Stimulated activated CD4-positive, alpha-beta T cell treated with anti-CD3 and anti-CD28 coated beads, TNF-alpha, amount 100 ng/mL, for 1 hour (primary cell): ENCODE measurements at places on chromosomes 2 and 18.

DNA sequence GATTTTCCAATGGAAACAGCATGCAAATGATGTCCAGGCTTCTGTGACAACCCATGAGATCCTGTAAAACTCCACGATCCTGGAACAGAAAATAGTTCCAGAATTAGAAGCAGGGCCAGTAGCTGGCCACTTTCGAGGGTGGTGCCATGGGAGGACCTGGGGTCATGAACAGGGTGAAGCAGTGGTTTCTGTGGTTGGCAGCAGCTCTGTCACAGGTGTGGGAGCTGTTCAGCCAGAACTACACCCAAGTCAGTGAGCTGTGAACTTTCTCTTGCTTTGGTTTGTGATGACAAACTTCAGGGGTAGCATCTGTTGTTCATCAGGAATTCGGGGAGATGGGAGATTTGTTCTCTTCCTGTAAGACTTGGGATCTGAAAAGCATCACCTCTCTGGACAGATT is 314.4 kb upstream of the NT5C1B start:
- no peak for DNase-seq

- DNase-seq: no peak
Observed at GRCh38 chr18:23936381-23936958, 78.1 kb upstream of the TTC39C start.

DNA sequence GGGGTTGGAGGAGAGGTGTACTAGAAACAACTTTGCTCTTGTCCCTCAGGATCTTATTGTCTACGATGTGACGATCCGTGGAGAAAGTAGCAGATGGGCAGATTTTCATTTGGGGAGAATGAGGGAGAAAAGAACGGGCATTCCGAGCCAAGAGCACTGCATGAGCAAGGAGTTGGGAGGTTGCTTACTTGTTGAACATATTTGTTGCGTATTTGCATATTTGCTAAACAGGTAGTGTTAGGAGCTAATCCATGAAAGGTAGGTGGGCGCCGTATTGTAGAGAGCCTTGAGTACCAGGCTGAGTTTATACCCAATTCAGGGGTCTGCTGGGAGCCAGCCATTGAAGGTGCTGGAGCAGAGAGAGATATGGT is 490 bp downstream of the BCS1L start:
- no peak for DNase-seq

GRCh38 chr2:66127061-66127460 is 307.9 kb upstream of the MEIS1 start:
- no peak for DNase-seq

DNA sequence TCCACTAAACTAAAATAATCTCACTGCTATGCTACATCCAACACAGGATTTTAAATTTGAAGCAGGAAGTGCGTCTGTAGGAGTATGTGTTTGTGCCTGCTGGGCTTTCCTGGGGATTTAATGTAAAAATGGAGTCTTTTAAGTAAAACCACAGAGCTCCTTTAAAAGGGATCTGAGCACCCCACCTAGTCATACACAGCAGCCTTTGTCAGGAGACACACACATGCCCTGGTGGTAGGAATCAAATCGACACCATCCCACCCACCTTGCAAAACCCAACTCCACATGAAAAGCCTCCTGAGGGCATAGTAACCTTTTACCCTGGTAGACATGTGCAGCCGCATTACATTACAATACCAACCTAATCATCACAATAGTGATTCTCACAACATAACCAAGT is 29.1 kb downstream of the UXS1 start:
- DNase-seq: no peak

DNA sequence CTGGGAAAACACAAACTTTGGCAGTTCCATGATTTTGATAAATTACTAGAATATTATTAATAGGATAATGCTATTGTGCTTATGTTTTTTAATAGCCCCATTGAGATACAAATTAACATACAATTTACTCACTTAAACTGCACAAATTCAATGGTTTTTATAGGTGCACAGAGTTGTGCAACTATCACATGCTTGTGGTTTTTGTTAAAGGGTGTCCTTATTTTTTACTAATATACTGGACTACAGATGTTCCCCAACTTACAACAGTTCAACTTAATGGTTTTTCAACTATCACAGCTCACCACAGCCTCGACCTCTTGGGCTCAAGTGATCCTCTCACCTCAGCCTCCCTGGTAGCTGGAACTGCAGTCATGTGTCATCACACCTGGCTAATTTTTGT is 76.6 kb downstream of the OSBPL1A start:
- DNase-seq: no peak

DNA sequence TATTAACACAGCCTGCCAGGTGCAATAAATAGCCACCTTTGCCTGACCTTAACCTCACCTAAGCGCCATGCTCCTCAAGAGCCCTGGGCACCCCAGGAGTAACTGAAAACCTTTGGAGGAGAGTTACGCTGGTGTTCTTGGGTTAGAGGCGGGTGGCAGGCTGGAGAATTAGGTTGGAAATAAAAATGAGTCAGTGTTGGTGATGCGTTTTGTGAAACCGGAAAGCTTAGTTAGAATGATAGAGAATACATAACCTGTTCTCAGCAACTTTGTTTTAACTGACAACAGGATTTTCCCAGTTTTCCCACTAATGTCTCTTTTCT is 17.0 kb downstream of the LRRFIP1 start:
- DNase-seq: no peak

DNA sequence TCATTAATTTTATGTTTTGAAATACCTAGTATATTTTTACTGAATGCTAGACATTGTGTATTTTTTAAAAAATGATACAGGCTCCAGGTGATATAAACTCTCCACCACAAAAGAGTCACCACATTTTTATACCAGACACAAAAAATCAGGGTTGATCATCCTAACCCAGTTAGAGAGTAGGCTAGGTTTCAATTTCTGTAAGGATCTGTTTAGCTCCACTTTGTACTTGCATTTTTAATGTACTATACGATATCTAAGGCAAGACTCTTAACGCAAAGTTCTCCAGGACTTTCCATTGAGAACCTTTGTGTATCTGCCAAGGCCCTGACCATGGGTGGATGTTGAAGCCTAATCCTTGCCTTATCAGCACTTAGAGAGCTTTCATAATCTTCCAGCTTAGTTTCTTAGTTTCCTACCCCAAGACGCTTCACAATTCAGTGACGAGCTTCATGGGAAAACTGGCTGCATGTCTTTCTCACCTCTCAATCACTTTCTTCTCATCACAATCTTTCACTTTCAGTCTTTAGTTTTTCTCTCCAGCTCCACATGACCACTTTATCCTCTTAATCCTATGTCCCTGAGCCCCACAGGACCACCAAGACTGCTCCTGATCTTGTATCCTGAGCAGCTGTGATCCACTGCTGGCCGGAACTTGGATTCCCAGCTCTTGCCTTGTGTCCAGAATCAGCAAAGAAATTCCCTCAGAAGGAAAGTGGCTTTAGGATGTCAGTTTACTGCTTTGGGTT is 635.8 kb downstream of the RNF144A start:
- no peak for DNase-seq

DNA sequence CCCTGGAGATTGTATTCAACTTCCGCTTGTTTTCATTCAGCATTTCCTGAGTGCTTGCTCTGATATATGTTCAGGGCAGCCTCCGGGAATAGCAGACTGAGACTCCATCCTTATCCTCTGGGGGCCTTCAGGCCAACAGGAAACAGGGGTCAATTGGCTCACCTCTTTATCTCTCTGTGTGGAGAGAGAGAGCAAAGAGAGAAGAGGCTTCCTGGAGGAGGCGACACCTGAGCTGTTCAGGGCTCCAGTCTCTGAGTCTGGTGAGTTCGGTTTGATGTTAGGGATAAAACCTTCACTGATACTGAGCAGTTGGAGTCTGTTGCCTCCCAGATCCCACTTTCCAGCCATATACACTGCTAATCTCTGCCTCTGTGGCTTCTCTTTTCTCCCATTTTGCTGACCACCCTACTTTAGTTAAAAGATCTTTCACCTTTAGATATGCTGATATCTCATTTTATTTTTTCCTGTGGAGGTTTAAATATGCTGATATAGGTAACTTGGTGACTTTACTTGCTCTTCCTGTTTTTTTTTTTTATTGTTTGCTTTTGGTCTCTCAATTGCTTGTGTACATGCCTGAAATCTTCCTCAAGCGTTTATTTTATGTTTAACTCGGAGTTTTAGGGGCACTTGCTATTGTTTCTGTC is 56.9 kb downstream of the KCNS3 start:
- no peak for DNase-seq

DNA sequence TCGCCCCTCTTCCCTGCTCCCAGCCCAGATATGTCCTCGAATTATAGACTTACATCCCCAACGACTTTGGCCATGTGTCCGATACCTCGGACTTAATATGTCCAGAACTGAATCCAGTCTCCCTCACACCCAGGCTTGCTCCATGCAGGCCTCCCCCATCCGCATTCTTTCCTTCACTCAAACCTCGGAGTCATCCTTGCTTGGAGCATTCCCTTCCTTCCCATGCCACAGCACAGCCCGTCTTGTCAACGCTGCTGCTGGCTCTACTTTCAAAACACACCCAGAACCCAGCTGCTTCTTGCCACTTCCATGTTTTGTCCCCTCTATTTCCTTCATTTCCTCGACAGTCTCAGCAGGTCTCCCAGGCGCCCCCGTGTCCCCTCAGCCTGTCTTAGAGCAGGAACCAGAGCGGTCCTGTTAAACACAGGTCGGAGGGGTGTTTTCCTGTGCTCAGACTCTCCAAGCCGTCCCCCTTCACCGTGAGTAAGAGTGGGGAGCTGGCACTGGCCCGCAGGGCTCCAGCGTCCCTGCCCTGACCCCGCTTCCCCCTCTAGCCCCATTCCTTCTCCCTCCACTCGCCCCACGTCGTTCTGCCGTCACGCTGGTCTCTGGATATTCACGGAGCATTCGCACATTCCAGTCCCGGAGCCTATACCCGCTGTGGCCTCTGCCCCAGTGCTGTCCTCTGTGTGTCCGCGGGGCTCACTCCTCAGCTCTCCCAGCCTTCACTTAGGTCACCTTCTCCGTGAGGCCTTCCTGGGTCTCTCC is 54.4 kb downstream of the VAPA start:
- DNase-seq: no peak

DNA sequence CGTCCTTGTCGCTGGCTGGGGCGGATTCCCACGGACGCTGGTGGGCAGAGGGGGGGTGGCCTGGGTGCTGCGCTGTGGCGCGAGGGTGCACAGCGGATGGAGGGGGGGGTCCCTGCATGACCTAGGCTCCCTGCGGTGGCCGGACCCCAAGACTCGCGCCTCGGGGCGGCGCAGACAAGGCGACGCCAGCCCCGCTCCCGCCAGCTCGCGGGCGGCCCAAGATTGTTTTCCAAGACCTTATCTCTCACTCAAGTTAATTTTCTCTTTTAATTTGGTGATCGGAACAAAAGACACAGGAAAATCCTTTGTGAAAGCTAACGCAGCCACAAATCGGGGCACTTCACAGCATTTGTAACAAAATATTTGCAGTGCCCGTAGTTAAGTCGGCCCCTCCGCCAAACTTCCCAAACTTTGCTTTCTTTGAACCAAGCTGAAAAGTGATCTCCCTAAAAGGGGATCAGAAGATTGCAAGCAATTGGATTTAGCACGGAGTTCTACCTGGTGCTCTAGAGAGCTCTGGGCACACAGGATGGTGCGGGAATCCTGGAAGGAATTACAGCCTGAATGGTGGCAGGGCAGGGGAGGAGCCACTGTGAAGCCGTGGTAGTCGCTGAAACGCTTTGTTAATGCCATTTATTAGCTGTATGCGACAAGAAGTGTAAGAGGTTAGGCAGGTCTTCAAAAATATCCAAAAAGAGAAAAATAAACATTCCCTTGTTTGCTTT is 4.8 kb upstream of the ID2 start:
- no peak for DNase-seq

GRCh38 chr18:43642727-43643330 is 365.5 kb upstream of the SYT4 start:
- DNase-seq: no peak

DNA sequence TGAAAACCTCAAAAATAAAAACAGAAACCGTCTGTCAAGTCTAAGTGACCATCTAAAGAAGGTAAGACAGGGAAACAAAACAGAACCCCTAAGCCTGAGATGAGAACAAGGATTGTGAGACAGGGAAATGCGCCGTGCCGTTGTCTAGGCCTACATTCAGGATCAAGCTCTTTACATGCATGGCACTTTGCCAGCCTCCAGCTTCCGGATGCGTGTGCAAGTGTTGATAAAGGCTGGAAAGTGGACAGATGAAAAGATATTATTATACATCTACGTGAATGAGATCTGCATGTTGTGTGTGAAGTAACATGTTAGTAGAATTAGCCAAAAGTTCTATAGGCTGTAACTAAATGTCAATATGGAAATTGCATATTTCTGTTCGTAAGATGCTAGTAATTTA is 28.6 kb upstream of the TMEM87B start:
- DNase-seq: no peak

DNA sequence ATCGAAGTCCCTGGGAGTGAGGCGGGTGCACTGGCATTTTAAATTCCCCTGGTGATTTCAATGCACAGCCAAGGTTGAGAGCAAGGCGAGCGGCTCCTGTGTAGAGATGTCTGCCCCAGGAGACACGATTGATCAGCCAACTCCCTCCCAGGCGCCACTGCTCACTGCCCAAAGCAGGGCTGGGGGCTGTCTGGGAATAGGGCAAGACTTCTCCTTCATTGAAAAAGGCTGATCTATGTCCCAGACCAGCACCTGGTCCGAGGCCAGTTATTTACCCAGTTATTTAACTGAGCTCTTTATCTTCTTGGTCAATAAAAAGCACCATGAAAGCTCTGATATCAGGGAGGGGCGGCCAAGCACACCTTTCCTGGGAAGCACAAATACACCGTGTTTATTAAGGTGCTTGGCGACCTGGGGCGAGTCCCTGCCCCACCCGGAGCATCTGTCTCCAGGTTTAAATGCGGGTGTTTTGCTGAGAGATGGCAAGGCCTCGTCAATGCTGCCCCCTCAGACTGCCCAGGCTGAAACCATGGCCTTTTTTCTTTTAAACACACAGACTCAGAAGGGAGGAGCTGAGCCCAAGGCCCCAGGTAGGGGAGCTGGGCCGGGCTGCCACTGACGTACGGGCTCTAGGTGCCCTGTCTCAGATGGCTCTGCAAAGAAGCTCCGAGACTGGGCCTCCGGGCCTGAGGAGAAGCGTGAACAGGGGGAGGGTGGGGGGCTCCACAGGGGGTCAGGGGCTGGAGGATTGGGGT is 73.9 kb upstream of the HPCAL1 start:
- no peak for DNase-seq

DNA sequence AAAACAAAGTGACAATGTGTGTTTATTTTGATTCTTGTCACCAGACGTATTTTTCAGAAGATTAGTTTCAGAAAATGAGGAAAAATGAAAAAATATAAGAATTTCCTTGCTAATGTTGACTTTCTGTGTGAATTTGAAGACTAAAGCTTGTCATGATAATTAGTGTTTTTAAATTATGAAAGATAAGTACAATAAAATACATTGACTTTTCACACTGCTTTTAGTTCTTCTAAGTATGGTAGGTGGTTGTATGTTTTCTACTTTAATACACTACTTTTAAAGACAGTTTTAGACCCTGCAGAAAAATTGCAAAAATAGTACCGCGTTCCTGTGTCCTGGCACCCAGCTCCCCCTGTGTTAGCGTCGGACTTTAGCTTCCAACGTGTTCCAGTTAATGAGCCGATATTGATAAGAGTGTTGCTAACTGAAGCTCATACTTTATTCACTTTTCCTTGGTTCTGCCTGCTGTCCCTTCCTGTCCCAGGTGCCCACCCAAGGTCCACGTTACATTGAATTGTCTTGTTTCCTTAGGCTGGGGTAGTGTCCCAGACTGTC is 695 bp downstream of the RBFA start:
- DNase-seq: no peak
